ENCODE measurements at places on chromosomes 6 and 20. TPM values are rescaled to one million over a fixed set of nuclear protein-coding genes. Genes with fewer than 3 reads are reported as not detected.

The TRIM31 gene
- total RNA-seq, result not detected

DNA sequence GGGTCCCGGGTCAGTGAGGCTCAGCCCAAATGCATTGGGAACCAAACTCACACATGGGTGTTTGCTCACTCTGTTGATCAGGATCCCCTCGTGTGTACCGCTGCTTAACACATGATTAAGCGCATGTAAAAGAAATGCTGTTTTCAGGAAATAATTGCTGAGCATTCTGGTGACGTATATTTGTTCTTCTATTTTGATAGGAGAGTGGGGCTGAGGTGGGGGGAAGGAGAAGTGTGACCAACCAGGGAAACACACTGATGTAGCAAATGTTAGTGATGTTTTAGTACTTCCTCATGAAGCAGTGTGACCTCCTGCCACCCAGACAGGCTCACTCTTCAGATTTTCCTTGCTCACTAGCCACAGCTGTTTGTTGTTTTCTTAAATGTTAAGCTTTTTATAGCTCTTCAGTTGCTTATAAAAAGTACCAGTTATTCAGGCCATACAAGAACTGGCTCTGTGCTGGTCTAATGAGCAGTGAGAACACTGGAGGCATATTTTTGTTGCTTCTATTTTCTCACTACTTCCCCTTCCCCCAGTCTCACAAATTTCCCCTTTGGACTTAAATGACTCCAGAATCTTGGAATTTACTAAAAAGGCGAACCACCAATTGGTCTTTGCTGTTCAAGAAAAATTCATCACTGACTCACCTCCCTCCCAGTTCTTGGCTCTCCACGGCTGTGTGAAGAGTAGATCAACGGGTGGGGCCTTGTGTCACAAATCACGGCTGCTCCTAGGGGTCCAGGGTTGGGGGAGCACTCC lies 79.2 kb upstream of the BACH2 start:
- no peak for DNase-seq

The HLA-G gene
- not detected for total RNA-seq

GRCh38 chr6:19665613-19665909 lies 171.6 kb upstream of the ID4 start:
- DNase-seq, result no peak

GRCh38 chr20:54162378-54163009 lies 11.3 kb downstream of the CYP24A1 start:
- no peak for DNase-seq

- no peak for DNase-seq
Observed at GRCh38 chr6:12595161-12595811, 121.3 kb upstream of the PHACTR1 start.
